Globus pallidus (tissue), 1 donor: ENCODE measurements at places on chromosomes 2 and 18.

- DNase-seq, result no peak
Measured at GRCh38 chr2:72915320-72915906, 1.9 kb upstream of the EMX1 start.

GRCh38 chr2:162295009-162295408 lies 23.5 kb downstream of the IFIH1 start:
- no peak for DNase-seq

DNA sequence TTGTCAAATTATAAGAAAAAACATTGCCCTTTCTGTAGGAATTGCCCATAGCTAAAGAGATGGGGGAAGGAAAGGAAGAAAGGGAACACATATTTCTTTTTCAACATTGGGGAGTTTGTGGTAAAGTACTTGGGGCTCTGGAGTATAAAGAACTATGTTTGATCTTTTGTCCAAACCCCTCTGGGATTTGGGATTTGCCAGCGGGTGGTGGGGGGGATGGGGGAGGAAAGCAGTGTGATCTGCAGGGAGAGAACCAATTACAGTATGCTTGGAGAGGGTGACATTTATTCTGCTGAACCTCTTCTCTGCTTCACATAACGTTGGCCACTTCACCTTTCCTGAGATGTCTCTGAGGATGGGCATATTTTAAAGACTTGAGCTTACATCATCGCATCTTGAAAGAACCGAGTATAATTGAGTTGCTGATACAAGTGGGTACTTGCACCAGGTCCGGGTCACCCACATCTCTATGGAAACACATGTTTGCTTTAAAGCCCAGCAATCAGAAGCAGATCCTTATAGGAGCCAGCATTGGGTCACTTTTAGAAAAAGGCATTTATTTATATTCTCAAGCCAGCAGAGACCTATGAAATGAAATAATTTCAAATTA lies 73.1 kb downstream of the SPATS2L start:
- DNase-seq, result no peak

GRCh38 chr2:16014802-16015201 lies 74.5 kb downstream of the MYCN start:
- no peak for DNase-seq

DNA sequence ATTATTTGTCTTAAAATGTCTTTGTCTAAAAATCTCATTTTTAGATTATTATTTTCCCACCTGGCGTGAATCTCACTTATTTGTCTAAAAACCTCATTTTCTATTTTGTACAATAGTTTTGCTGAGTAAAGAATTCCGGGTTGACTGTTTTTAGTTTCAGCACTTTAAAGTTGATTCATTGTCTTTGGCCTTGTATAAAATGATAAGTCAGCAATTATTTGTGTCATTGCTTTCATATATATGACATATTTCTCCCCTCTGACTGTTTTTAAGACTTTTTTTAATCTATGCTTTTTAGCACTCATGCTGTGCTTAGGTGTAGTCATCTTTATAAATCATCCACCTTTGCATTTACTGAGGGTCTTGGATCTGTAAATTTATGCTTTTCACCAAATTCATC lies 92.1 kb upstream of the DOK6 start:
- DNase-seq, result no peak

DNA sequence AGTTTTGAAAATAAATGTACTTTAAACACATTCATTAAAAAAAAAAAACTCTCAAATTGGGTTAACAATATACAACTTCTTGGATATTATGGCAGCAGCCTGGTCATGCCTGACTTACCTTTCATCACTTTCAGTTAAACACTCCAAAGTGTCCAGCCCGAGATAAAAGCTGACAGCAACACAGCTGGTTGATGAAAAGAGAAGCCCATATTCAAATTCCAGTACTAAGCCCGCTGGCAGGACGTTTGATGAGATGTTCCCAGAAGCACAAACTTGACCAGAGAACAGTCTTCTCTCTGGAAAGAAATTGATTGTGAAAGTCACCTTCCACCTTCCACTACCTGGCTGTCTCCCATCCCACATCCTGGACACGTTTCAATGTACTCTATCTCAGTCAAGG lies 586.3 kb downstream of the TDRD15 start:
- DNase-seq, result no peak

DNA sequence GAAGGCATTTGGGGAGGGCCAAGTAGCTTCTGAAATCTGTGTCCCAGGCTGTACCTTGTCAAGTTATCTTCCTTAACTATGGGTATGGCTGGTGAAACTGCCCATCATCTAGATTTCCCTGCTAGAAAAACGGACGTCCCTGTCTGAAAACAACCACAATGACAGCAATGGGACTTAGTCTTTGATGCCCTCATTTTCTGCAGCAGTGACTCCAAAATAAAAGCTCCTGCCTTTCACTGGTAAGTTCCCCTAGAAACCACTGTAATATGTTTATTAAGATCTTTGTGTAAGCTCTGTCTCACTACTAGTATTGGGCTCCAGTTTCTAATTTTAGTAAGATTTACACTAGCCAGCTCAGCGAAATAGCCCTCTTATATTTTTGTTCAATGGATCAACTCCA lies 47.2 kb upstream of the GORASP2 start:
- no peak for DNase-seq

DNA sequence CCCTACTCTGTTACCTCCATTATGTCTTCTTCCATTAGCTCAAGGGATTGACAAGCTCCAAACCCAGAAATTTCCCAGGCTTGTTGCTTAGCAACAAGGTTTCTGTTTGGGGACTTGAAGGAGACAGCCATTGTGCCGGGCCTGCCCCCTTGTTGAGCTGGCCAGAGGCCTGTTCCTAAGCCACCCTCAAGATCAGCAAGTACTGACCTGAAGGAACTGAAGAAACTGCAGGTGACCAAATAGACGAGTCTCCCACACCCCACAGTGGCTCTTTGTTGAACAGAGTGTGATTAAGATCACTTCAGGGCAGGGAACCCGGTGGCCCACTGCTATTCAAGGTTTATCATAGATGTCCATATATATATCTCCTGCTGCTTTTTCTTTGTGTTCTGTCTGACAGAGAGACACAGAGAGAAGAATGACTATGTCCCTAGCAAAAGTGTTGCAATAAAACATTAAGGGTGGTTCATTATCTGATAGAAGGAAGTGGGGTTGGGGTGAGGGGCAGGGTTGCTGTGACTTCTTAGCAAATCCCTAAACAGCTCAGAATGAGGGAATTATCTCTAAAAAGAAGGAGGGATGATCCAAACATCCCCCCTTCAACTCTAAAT lies 69.2 kb downstream of the RNF144A start:
- no peak for DNase-seq

DNA sequence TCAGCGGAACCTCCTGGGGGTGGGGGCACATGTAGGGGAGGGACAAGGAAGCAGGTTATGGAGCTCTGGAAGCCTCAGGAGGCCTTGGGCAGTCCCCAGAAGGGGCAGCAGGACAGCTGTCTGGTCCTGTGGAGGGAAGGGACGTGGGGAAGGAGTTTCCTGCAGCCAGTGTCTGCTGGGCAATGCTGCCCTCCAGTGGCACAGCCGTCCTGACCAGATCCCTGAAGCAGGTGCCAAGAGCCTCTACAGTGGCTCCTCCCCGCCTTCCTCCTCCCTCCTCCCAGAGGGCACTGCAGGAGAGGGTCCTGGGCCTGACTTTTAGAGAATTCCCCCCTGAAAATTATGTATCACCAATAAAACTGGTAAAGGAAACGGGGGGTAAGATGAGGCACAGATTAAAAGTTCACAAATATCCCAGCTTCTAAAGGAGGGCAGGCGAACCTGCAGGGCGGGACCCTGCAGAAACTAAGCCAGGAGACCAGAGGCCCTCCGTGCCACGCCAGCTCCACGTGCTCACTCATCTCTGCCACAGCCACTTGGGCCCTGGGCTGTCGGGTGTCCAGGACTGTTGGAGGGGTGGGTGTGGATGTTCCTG lies 258.5 kb downstream of the TWIST2 start:
- DNase-seq, result peak; percentile 90

- DNase-seq, result no peak
Measured at GRCh38 chr18:9184998-9185613, 48.5 kb downstream of the ANKRD12 start.

- DNase-seq, result no peak
Measured at GRCh38 chr2:133167990-133168389, 400.3 kb downstream of the NCKAP5 start.

DNA sequence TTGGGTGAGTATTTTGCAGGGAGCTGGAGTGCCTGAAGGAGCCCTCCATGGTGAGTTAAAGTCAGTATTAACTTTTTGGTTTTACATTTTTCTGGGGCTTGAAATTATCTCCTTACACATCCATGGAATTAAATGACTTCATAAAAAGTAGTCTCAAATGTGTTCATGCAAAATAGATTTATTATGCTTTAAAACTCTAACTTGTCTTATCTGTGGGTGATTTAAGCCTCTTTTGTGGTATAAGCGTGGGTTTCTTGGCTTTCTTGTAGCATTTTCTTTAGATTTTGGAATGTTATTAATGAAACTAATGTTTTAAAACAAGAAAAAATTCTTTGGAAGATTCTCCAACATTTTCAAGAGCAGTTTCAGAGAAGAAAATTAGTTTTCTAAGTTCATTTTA lies 27.8 kb downstream of the NABP1 start:
- no peak for DNase-seq

GRCh38 chr18:35136885-35137284 lies 95.7 kb downstream of the MAPRE2 start:
- no peak for DNase-seq

DNA sequence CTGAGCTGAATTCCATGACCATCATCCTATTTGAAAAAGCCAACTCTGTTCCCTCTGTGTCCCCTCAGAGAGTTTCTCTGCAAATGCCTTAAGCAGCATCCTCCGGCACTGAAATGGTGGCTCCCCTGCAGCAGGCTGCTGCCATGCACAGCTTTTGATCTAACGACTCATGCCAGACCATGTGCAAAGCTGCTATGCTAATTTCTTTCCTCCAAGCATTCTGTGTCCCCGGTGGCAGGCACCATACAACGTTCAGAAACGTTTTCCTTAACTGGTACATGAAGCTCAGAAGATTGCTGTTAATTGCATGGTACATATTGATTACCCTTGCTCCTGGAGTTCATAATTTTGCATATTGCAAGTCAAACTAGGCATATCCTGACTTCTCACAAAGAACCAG lies 336.8 kb downstream of the RBM43 start:
- DNase-seq, result no peak

- no peak for DNase-seq
Measured at GRCh38 chr2:216064014-216064630, 17.5 kb downstream of the PECR start.

DNA sequence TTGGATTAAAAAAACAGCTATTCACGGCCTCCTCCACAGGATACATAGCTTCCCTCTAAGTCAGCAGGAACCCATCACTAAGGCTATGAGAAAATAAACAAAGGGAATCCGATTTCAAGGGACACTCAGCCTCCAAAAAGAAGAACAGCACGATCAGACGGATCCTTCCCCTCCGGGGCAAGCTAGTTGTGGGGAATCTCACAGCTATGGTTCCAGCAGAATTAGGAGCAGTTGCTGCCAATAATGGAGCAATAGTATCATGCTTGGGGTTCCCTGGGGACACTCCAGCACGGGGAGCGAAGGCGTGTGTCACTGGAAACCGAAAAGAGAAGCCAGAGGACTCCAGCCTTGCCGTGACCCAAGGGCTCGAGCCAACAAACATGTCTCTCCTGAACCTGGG lies 163.1 kb downstream of the TTC32 start:
- DNase-seq, result no peak

- no peak for DNase-seq
Measured at GRCh38 chr2:45001869-45002385, 7.3 kb downstream of the SIX2 start.

DNA sequence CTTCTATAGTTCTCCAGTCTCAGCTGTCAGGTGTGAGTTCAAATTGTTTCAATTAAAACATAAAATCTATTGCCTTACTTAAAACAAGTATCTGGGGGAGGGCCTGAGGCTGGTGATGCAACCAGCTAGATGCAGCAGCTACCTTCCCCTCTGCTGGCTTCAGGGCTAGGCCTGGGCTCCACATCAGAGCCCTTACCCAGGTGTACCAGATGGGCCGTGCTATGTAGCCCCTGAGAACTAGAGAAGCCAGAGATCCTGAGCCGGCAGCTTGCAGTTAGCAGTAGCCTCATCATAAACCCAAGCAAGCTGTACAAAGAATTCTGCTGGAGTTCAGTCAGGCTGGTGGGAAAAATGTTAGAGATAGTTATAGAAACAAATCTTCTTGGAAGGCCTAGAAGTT lies 97.7 kb upstream of the ACAA2 start:
- no peak for DNase-seq

DNA sequence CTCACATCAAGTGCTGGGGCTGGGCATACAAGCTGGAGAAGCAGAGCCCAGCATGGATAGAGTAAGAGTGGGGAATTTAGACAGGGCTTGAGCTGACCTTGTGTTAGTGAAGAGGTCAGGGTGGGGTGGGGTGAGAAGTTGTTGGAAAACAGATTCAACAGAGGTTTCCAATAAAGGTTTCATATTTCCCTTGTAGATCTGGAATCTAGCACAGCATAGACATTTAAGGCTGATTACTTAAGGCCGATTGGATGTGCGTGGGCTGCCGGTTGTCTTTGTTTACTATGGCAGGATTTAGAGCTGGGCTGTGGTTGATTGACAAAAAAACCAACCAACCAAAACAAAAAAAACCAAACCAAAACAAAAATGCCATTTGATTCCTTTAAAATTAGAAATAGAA lies 114.9 kb upstream of the SEC11C start:
- DNase-seq, result no peak

- no peak for DNase-seq
Measured at GRCh38 chr18:79949697-79950487, 1.6 kb downstream of the SLC66A2 start.

DNA sequence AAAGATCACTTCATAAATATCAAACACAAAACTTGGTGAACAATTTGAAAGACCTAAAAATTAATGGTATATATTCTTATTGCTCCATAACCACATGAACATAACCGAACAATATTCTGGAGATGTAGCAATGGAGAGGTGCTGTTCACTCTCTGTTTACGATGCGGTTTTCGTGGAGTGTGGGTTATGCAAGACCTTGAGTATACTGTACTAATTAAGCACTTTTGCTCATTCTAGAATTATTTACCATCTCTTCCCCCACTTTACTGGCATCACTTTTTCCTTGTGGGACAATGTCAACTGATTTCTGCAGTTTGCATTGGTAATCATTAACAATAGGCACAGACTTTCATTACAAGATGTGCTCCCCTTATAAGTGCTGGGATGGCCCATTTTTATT lies 97.6 kb downstream of the RAPH1 start:
- DNase-seq, result no peak

GRCh38 chr2:41420219-41420618 lies 627.6 kb upstream of the PKDCC start:
- DNase-seq, result no peak

GRCh38 chr2:132430895-132431294 lies 14.3 kb downstream of the GPR39 start:
- DNase-seq, result no peak

- no peak for DNase-seq
Measured at GRCh38 chr2:85089585-85089984, 43.6 kb upstream of the TCF7L1 start.

GRCh38 chr2:119463136-119463535 lies 31.5 kb downstream of the TMEM37 start:
- DNase-seq, result no peak

DNA sequence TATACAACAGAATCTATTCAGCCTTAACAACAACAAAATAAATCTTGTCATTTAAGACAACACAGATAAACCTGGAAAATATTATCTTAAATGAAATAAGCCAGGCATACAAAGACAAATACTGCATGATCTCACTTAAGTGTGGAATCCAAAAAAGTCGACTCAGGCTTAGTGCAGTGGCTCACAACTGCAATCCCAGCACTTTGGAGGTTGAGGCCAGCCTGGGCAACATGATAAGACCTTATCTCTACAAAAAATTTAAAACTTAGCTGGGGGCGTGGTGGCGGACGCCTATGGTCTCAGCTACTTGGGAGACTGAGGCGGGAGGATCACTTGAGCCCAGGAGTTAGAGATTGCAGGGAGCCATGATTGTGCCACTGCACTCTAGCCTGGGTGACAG lies 75.2 kb upstream of the RNU4ATAC start:
- no peak for DNase-seq
